ENCODE measurements at places on chromosomes 7 and 10.

- no peak for DNase-seq
Measured at GRCh38 chr10:5614155-5614721, 52.2 kb downstream of the ASB13 start.

GRCh38 chr7:105678811-105679495, 97.7 kb upstream of the EFCAB10 start:
- DNase-seq, result peak; percentile 88

DNA sequence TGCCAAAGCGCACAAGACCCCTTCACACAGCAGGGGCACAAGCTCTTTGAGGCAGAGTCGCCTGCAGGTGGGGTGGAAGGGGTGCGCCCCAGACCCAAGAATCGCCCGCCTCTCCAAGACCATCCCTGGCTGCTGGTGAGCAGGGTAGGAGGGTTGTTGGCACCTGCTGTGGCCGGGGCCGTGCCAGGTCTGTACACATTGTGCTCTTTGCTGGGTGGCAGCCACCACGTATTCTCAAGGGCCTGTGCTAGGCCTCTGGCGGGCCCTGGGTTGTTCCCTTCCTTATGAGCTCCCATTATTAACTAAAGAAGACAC, 84.4 kb downstream of the LHPP start:
- no peak for DNase-seq

DNA sequence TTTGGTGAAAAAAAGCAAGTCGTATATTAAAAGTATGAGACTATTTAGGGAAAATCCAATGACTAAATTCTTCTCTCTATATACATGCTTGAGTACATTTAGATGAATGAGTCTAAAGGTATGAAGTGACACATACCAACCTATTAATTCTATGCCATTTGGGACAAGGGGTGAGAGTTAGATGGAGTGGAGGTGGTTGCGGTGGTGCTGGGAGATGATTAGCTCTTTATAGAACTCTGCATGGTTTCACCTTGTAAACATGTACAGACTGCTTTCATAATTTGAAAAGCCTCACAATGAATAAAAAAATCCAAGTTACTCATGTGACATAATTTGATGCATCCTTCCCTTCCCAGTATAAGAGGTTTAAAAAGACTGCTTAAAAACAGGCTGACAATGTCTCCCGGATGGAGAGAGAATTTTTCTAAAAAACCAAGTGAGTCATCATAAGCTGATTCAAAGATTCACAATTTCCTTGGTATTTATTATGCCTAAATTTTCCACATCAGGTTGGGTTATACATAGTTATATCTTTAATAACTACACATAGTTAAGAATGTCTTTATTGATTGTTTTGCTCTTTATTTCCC, 572.8 kb downstream of the REEP3 start:
- no peak for DNase-seq

- DNase-seq, result no peak
Measured at GRCh38 chr10:80658068-80658467, 120.4 kb downstream of the SH2D4B start.

DNA sequence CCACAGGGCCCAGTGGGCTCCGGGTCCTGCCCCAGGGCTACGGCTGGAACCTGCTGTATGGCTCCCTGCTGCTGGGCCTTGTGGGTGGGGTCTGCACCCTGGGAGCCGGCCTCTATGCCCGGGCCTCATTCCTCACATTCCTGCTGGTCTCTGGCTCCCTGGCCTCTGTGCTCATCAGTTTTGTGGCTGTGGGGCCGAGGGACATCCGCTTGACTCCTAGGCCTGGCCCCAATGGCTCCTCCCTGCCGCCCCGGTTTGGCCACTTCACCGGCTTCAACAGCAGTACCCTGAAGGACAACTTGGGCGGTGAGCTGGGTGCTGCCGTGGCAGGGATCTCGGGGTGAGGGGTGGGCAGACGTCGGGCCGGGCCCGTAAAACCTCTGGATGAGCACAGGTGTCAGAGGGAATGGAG, 4.4 kb downstream of the SLC12A9 start:
- no peak for DNase-seq

DNA sequence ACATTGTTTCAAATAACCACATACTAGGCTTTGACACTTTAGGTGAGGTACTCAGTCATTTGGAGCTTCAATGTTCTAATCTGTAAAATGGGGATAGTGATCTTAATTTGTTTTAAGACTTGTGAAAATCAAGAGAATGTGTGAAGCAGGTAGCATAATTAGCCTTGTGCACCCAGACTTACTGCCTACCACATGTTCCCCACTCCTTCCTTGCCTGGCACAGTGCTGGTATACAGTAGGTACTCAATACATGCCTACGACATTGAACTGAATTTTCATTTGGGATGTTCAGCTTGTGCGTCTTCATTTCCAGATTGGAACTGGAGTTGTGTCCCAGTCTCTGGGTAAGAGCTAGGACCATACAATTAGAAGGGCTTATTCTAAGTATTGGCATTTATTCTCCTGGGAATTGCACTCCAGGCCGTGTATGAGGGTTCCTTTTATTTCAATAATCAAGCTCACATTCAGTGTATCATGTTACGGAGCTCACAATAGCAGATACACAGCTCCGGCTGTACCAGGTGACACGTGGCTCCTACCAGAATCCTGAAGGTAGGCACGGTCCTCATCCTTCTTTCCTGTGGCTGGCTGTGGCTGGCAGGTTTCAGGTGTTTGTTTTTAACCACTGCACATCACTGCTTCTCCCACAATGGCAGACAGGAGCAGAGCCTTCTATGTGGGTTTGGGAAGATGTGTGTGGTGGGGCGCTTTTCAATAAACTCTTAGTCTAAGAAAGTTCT, 109.4 kb upstream of the PDCD4 start:
- no peak for DNase-seq

- no peak for DNase-seq
Measured at GRCh38 chr10:62853710-62854109, 37.5 kb upstream of the EGR2 start.

DNA sequence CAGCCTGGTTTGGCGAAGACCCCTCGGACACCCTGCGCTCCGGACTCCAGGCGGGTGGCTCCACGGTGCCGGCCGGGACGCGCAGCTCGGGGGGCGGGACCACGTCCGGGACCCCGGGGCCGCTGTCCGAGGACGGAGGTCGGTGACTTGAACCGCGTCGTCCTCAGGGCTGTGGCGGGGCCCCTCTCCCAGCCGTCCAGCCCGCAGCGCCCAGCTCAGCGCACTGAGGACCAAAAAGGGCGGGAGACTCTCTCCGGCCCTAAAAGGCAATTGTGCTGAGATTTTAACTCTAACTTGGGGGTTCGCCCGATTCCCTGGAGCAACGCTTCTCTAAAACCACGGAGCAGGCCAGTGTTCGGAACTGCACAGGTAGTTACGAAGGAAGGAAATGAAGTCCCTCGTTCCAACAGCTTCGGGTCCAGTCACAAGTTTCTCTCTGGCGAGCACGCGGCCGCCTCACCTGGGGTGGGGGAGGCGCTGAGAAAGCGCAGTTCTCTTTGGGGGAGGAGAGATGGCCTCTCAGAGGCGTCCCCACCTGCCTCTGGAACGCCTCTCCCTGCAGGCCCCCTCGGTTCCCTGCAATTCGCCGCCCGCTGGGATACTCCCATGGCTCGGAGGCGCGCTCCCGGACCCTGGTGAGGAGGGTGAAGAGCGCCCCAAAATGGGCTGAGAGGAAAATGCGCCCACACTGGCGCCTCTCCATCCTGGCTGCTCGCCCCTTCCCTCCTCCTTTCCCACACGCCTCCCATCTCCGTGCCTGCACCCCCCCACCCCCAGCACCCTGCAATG, 352.7 kb downstream of the DNAJB6 start:
- DNase-seq, result no peak

GRCh38 chr7:133060004-133060403, 21.9 kb downstream of the CHCHD3 start:
- peak; percentile 82 for DNase-seq

- DNase-seq, result no peak
Measured at GRCh38 chr7:85229544-85229943, 42.7 kb upstream of the SEMA3D start.

DNA sequence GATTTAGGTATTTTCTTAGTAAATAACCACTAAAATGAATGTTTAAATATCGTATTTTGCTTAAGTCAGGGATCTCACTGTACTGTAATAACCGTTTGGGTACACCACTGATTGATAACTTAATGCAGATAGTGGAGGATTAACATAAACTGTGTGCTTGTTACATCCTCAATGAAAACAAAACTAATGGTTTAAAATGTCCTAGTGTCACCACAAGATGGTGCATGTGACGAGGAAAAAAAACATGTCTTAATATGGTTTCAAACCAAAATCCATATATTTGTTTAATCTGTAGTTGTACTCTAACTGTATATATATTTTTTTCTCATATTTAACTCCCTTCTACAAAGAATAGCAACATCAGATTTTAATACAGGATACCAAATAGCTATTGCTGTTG, 19.2 kb downstream of the ARMC10 start:
- DNase-seq, result no peak

- peak; percentile 28 for DNase-seq
Measured at GRCh38 chr10:7412237-7412927, 1.5 kb upstream of the SFMBT2 start.

DNA sequence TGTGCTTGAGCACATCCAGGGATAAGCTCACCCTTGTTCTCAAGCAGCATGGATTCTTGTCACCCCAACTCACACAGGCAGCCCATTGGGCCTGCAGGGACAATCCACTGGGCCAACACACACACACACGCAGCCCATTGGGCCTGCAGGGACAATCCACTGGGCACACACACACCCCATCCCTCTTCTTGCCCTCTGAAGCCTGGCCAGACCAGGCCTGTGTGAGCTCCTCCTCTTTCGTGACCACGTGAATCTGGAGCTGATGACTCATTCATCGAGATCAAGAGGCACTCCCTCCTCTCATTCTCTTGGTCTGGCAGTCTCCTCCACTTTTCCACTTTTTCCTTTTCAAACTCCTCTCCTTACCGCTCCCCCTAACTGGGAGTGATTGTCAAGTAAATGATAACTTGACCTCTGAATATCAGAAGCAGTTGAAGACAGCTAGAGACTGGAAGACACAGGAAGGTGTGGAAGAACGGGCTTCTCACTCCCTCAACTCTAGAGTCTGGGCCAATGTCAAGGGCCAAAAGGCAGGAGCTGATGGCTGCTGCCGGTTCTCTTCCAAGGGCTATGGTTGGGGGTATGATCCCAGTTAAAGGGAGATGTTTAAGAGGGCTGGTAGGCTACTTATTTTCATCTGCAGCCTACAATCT, 89.7 kb downstream of the HIPK2 start:
- DNase-seq, result no peak

DNA sequence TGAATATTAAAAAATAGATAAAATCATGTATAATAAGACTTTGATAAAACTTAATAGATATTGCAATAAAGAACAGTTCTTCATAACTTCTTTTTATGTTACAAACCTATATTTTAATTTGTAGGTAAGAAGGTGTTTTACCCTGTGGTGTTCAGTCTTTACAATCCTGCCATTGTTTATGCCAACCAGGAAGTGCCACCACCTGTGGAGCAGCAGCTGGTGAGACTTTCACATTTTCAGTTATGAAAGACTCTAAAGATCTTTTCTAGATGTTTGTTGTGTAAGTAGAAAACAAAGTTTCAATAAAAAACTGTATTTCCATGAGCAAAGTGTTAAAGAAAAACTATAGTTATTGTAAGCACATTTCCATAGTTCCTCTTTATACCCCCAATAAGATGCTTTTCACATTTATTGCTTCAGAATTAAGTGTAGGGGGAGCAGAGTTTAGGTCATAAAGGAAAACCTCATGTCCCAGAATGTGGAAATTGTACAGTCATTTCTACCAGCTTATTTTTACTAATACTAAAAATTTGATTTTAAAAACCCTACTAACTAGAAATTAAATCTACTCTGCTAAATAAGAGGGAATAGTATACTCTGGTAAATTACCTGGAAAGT, 28.7 kb downstream of the CSGALNACT2 start:
- peak; percentile 65 for DNase-seq

GRCh38 chr7:147563669-147564068, 1026.9 kb upstream of the C7orf33 start:
- no peak for DNase-seq

DNA sequence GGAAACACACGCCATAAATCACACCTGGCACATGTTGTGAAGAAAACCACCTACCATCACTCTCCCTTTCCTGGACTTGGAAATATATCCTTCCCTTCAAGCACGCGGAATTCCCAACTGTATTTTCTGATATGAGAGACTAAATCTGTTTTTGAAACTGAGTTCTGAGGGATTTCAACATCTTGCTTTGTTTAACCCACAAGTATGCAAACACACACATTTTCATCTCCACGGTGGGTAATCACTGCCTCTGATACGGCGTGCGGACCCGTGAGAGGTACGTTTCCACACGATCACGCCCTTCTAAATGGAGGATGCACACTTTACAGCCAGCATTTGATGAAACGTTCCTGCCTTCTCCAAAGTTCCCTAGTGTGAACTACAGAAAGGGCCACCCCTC, 83.4 kb downstream of the ZRANB1 start:
- no peak for DNase-seq

DNA sequence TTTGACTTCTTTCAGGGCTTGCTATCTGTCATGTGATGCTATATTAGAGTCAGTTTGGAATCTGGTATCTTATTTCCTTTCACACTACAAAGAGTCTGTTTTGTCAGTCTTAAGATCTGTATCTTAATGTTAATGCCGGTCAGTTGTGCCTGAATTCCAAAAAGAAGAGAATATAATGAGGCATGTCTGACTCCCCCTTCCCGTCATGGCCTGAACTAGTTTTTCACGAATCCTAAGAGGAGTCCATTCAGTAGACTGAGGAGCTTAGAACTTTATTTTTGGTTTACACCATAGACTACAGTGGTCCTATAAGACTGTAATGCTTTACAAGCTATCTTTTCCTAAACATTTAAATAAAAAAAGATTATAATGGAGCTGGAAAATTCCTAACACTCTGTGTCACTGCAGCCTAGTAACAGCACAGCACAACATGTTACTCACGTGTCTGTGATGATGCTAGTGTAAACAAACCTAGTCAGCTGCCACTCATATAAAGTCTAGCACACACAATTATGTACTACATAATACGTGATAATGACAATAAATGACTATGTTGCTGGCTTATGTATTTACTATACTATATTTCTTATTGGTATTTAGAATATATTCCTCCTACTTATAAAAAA, 50.6 kb downstream of the VPS41 start:
- DNase-seq, result no peak

- DNase-seq, result no peak
Measured at GRCh38 chr10:119026301-119027110, 3.0 kb upstream of the NANOS1 start.
